ENCODE measurements at places on chromosomes 7 and 10.

DNA sequence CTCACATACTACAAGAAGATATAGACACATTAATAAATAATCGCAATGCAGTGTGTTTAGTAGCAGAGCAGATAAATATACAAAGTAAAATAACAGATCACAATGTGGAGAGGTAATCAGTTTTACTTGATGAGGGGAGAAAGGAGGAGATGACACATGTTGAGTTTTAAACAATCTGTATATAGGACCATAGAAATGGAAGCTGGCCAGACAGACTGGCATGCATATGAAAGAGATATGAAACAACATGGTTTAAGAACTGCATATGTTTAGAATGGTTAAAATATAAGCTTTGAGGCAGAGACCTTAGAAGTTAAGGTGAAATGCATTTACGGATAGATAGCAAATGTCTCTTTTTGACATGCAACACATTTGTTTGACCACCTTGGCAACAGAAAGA lies 19.8 kb upstream of the CCDC7 start:
- DNase-seq, result no peak

- no peak for DNase-seq
These were observed 10.4 kb downstream of the PSD start for GRCh38 chr10:102408131-102408727.

DNA sequence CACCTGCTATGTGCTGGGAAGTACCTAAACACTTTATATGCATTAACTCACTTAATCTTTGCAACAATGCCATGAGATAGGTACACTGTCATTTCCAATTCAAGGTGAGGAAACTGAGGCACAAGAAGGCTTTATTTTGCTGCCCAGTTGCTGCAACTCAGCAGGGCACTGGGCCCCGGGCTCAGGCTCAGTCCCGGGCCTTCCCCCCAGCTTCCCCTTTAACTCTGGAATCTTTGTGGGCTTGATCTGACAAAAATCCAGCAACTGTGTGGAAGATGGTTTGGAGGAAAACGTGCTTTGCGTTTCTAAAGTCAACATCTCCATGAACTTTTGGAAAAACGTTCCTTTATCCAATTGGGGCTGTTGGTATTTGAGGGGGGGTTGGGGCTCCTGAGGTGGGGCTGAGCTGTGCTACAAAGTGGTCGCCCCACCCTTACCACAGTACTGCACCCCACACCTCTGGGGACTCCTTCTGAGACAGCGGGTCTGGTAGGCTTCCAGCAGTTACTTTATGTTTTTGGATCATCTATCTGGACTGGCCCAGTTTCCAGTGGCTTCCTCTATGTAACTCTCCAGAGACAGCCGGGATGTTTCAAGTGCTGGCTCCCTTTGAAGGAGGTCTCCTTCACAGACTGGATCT lies 40.5 kb upstream of the CAMK1D start:
- no peak for DNase-seq

- DNase-seq, result no peak
These were observed 14.3 kb upstream of the ARHGAP12 start for GRCh38 chr10:31942892-31943291.

- no peak for DNase-seq
These were observed 284.4 kb upstream of the PHYHIPL start for GRCh38 chr10:58892031-58892531.

DNA sequence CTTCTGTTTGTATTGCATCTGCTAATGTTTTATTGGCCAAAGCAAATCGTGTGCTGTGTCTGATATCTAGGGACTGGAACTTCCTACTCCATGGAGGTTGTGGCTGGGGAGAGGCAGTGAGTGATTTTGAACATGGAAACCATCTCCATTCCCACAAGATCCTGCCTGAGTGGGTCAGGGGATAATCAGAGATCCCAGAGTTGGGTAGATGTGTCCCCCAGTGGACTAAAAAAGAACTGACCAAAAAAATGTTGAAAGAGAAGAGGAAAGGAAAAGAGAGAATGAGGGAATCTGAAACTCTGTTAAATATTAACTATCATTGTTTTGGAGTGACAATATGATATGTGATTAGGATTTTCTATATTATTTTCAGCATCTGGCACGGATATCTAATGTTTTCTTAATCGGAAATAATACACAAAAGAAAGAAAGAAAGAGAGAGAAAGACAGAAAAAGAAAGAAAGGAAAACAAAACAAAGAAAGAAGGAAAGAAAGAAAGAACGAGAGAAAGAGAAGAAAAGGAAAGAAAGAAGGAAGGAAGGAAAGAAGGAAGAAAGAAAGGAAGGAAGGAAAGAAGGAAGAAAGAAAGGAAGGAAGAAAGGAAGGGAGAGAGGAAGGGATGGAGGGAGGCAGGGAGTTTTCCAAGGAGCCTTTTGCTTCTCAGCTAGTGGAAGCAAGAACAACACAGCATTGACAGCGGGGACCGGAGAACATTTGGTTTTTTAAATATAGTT lies 638.5 kb downstream of the CCSER2 start:
- DNase-seq, result no peak
